ENCODE measurements at places on chromosomes 3 and 15. TPM values are rescaled to one million over a fixed set of nuclear protein-coding genes. Genes with fewer than 3 reads are reported as not detected.

DNA sequence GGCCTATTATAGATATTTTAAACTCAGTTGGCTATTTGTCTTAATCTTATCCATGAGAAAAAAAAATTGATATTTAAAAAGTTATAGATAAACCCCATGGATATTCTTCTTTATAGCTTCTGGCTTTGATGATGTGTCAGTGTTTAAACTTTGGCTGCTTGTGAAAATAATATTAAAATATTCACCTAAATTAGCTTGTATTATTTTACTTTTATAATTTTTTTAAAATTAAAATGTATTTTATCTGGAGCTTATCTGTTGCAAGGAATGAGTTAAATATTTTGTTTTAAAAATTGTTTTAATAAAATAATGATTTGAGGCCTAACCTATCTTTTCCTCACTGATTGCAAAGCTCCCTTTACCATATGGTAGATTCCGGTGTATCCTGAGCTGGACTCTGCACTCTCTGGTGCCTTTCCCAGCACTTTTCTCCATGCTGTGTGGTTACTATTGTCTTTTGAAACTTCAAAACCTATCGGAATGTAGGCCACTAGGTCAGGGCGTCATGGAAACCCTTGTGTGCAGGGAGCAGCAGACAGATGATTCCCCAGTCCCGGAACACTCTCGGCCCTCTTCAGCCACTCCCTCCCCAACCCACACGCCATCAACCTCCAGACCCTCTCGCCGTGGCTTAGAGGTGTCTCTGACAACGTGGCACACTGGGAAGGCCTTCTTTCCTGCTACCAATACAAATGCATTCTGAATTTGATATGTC, 252.3 kb upstream of the ATP10A start:
- DNase-seq = no peak

- no peak for DNase-seq
Measured at GRCh38 chr15:78928616-78929093, 16.2 kb downstream of the CTSH start.

Gene SYNM
- 26.8 TPM for total RNA-seq

Gene SCG5
- 0.65 TPM for total RNA-seq

GRCh38 chr3:128145279-128145678, 8.0 kb upstream of the EEFSEC start:
- peak; percentile 68 for DNase-seq

Gene CHRNA3
- 1.3 TPM for total RNA-seq

DNA sequence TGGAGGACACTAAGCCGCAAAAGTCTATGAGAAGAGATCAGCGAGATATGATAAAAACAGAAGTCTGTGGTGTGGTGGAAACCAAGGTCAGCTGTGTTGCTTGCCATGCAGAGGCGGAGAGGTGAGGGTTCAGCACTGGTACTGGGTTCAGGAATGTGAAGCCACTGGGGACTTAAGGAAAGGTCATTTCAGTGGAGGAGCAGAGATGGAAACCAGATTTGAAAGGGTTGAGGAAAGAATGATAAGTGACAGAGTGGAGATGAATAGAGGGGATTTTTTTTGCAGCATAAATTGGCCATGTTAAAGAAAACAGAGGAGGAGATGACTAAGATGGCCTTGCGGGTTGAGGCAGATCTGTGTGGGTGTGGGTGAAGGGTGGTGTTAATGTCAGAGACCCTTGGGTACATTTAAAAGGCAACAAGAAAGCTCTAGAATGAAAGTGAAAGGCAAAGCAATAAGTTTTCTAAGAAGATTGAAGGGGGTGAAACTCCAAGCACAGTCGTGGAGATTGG, 265.5 kb downstream of the ADAMTSL3 start:
- DNase-seq = no peak

GRCh38 chr3:11603628-11604027, 40.1 kb downstream of the VGLL4 start:
- DNase-seq = no peak

DNA sequence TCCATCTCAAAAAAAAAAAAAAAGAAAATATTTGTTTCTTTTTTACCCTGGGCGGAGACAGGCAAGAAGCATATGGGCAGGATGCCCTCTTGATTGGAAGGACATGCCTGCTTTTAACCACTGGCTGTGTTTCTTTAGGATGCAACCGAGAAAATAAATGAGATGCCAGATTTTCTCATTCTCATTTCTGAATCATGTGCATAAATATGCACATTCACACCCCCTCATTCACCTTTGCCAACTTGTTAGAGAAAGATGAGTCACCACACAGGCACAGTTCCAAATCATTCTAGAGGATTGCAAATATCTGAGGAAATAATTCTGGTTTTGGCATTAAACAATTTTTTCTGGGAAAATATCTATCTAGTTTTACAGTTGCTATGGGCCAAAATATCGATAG, 3.3 kb downstream of the LIPH start:
- DNase-seq = no peak

- DNase-seq = no peak
Measured at GRCh38 chr3:139470199-139470598, 6.1 kb downstream of the RBP2 start.

DNA sequence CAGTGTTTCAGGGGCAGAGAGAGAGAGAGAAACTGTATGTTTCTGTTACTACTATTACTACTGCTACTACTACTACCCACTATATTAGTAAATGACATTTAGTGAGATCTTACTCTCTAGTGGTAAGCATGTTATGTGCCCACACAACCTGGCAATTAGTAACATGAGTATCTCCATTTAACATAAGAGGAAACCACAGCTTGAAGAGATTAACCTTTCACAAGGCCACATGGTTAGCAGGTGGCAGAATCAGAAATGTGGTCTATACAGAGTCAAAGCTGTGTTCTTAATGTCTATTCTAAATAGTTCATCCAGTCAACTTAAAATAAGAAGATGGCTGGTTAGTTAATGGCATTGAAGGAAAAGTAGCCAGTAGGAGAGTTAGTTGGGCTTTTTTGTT, 961.6 kb downstream of the MCTP2 start:
- DNase-seq = no peak

Gene IQCF5
- total RNA-seq = not detected

Gene PAQR5
- 30.6 TPM for total RNA-seq

DNA sequence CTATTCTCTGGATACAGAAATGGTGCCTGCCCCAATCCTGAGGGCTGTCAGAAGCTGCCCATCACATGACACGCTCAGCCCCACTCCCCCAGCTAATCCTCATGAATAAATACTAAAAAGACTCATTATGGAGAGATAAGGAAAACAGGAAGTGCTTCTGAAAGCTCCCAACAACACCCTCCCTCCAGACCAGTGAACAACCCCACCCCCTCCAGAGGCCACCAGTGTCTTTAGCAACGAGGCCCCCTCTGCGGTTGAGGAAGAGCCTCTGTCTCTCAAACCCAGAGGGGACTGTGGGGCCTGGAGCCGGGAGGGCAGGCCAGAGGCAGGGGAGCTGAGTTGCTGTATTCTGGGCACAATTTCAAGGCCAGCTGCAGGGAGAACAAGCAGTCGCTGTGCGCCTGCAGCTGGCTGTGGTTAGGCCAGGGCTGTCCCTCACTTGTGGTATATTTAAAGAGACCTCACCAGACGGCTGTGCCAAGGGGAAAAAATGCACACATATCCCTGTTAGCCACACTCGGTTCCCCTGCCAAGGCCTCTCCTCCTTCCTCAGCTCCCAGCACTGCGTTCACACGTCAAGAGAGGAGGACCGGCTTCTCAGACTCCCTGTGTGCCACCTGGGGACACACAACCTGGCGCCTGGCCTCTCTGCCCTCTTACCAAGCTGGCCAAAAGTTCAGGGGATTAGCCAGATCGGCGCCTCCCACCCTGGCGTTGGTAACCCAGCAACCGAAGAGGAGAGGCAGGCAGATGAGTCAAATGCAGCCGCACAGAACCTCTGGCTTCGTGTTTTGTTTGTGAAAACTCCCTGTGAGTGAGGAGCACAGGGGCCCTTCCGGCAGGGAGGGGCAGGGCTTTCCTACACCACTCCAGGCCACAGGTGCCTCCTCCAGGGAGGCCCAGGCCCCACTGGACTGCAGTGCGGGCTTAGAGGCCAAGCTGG, 101.2 kb upstream of the ETV5 start:
- DNase-seq = no peak

Gene COL8A1
- total RNA-seq = 56.1 TPM

DNA sequence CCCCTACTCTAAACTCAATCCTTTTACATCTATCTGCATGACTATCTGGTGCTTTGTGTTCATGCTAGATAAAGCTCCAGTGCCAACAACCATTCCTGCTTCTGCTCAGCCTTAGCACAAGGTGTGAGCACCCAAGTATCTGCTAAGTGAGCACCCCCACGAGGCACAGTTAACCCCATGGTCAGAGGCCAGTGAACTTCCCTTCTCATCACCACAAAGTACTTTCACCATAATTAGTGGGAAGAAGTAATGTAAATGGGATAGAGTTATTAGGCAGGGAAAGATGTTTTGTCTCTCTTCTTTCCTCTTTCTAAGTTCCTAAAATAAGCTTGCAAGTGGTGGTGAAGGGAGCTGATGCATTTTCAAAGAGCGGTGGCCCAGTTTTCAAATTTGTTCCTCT, 96.4 kb downstream of the ANO10 start:
- DNase-seq = no peak

Gene REC114
- total RNA-seq = not detected

- peak; percentile 76 for DNase-seq
Measured at GRCh38 chr15:40344631-40345120, 3.9 kb upstream of the CCDC9B start.

DNA sequence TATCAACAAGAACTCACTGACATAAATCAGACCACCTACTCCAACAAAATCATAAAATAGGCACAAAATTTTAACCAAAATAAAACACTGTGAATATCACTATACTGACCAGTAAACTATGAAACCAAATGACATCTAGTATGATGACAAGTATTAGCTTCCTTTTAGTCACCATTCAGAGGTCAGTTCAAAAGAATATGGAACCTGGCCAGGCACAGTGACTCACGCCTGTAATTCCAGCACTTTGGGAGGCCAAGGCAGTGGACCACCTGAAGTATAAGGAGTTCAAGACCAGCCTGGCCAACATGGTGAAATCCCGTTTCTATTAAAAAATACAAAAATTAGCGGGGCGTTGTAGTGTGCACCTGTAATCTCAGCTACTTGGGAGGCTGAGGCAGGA, 65.8 kb downstream of the SMARCC1 start:
- DNase-seq = no peak

DNA sequence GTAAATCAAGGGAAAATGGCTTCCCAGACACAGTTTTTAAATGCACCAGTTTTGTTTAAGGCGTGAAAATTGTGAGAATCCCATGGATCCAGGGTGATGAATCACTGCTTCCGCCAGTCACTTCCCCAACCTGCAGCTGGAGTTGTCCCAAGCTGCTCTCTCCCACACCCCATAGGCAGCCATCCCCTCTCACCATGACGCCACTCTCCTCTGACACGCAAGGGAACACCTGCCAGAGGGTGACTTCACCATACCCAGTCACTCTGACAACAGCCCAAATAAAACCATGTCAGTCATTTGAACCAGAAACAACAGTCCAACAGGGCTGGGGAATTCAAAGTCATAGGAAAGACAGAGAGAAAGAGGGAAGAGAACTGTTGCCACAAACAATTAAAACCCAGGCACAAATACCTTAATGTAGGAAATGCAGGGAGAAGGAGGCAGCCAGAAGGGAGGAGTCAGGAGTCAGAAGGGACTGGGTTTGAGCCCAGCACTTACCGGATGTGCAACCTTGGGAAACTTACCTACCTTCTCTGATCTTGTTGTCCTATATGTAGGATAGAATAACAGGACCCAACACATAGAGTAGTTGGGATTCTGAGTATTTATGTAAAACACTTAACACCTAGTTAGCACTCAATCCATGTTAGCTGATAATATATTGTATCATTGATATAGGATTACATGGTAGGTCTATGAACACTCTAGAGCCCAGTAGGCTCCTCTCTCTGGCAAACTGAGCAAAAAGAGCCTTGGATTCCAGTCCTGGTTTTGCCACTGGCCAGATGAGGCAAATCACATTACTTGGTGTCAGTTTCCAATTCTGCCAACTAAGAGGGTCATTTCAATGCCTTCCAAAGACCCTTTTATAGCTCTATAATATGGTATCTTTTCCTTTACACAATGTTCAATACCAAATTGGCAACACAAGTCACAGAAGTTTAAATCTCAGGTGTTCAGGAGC, 326.3 kb upstream of the ICE2 start:
- no peak for DNase-seq

DNA sequence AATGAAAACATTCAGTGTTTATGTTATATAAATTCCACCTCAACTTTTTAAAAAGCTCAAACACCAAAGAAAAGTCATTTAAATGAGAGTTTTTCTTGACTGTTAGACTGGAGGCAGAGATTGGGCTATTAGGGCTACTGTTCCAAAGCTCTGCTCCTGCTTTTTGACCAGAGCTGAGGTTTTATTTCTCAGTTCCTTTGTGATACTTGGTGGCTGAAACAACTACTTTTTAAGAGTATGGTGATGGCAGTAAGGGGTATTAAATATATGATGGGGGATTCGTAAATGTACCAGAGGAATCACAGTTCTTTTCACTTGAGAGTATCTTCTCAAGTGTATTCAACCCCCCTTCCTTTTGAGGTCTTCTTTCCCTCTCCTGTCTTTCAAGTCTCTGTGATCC, 186.1 kb upstream of the CGNL1 start:
- no peak for DNase-seq

GRCh38 chr15:46089467-46089935, 454.7 kb downstream of the SQOR start:
- no peak for DNase-seq

DNA sequence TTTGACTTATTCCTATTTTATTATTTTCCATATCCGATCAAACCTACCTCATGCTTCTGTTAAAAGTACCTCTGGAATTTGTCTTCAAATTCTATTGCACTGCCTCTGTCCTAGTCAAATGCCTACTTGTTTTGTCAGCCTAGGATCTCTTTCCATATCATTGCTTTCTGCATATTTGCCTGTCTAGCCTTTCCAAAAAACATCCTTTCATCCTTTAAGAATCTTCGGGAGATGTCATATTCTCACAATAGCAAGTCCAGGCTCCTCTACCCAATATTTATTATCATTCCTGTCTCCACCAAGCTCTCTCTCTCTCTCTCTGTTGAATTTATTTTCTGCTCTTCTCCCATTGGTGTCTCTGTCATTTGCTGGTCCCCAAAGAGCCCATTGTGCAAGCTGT, 80.1 kb downstream of the LRRC28 start:
- no peak for DNase-seq

- DNase-seq = no peak
Measured at GRCh38 chr3:45127130-45127822, 18.9 kb downstream of the CDCP1 start.

GRCh38 chr3:97983933-97984491, 11.8 kb upstream of the RIOX2 start:
- DNase-seq = no peak

Gene DLL4
- total RNA-seq = 21.3 TPM

- no peak for DNase-seq
Measured at GRCh38 chr15:75112278-75112847, 89.0 kb downstream of the PPCDC start.

- no peak for DNase-seq
Measured at GRCh38 chr15:51907136-51907862, 64.3 kb downstream of the LEO1 start.

Gene CCDC54
- not detected for total RNA-seq

GRCh38 chr3:90076136-90076535, 968.7 kb downstream of the EPHA3 start:
- DNase-seq = no peak

Gene GNAT1
- total RNA-seq = not detected

- DNase-seq = no peak
Measured at GRCh38 chr3:187774185-187774789, 29.0 kb upstream of the BCL6 start.
